ENCODE measurements at places on chromosomes 3 and 15. TPM values are rescaled to one million over a fixed set of nuclear protein-coding genes. Genes with fewer than 3 reads are reported as not detected.

Gene SNUPN
- total RNA-seq = 25.8 TPM

GRCh38 chr3:197372047-197372661 lies 73.7 kb upstream of the DLG1 start:
- no peaks in the 10 kb centered on the region for H3K36me3 ChIP-seq
- no peaks in the 10 kb centered on the region for H3K4me1 ChIP-seq
- H3K27ac ChIP-seq = no peak overlapping the region
- no peak overlapping the region for H3K4me3 ChIP-seq
- peaks cover 43% of the 10 kb centered on the region for H3K27me3 ChIP-seq

DNA sequence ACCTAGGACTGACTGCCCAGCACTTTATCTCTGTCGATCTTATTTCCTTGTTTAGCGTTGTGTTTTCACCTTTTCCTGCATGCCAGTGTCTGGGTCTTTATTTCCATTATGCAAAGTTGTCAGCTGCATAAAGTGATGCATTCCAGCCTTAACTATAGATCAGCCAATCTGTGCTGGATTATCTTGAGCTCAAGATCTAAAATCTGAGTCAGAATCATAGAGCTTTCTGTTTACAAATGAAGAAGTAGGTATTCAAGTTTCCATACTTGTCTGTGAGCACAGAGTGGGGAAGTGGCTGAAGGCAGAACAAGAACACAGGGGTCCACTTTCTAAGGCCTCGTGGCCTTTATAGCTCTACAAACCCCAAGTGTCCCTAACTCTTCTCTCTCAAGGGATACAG lies 82.4 kb upstream of the PLCL2 start:
- peaks cover 8% of the 10 kb centered on the region for H3K36me3 ChIP-seq
- H3K4me3 ChIP-seq = no peak overlapping the region
- H3K27ac ChIP-seq = no peak overlapping the region
- no peak for DNase-seq

Gene AHSG
- total RNA-seq = not detected

DNA sequence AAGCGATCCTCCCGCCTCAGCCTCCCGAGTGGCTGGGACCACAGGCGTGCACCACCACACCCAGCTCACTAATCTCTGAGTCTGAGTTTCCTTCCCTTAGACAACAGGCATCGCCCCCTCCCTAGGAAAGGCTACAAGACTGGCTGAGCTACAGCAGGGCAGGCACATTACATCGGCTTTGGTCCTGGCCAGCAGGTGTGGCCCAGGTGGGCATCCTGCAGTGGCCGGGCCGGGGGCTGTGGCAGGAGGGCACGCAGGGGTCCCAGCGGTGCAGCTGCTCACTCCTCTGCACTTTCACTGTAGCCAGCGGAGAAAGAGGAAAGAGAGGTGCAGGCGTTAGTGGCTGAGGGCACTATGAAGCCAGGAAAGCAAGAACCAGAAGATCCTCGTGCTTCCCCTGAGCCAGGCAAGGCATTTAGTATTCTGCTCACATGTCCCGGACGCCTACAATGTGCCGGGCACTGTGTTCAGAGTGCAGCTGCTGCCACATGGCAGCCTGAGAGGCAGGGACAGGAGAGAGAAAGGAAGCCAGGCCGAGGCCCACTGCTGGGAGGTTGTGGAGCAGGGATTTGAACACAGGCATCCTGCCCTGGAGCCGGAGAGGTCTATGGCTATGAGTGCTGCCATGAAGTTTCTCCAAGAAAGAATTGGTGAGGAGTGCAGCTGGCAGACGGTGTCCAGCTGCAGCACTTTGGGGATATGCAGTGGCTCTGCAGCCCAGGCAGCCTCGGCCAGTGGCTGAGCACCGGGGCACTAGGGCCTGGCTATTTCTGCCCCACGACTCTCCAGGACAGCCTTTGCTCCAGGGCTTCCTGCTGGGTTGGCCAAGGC lies 22.3 kb downstream of the GRIP2 start:
- no peaks in the 10 kb centered on the region for H3K36me3 ChIP-seq
- no peaks in the 10 kb centered on the region for H3K27me3 ChIP-seq
- no peak for DNase-seq
- no peaks in the 10 kb centered on the region for H3K4me1 ChIP-seq

Gene GP5
- total RNA-seq = 0.28 TPM

All from activated CD8-positive, alpha-beta memory T cell treated with anti-CD3 and anti-CD28 coated beads, Interleukin-2, amount 10 ng/mL, durations not matched to agents 7 days and 5 days (primary cell).